ENCODE measurements at places on chromosomes 1 and 21.

DNA sequence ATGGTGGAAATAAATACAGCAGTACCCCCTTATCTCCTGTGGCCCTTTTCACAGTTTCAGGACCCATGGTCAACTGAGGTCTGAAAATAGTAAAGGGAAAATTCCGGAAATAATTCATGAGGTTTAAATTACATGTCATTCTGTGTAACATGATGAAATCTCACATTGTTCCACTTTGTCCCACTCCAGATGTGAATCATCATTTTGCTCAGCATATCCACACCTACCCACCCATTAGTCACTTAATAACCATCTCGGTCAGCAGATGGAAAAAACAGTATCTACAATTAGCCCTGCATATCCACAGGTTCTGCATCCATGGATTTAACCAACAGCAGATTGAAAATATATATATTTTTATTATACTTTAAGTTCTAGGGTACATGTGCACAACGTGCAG, 86.9 kb upstream of the GORAB start:
- no peak for DNase-seq

DNA sequence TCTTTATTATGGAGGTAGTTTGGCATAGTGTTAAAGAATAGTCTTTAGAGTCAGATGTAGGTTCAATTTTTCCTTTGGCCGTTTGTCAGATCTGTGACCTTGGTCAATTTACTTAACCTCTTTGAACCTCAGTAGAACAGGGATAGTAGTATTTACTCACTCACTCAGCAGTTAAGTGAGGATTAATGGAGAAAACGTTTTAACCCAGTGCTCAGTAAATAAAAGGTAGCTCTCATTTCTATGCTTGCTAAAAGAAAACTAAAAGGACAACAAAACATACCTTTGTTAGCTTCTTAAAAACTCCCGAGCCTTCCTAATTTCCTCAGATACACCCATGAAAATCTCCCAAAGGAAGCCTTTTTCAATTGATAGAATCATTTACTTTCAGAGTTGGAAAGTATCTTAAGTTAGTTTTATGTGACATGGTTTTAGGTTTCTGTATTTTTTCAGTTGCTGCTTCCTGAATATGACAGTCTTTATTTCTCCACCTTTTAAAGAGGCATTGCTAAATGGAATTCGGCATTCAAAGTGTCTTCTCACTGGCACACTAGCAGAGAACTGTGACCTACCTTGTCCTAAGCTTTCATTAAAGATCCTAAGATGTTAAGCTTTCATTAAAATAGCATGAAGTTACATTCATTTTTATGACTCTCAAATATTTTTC, 7.8 kb downstream of the ABCD3 start:
- no peak for DNase-seq

DNA sequence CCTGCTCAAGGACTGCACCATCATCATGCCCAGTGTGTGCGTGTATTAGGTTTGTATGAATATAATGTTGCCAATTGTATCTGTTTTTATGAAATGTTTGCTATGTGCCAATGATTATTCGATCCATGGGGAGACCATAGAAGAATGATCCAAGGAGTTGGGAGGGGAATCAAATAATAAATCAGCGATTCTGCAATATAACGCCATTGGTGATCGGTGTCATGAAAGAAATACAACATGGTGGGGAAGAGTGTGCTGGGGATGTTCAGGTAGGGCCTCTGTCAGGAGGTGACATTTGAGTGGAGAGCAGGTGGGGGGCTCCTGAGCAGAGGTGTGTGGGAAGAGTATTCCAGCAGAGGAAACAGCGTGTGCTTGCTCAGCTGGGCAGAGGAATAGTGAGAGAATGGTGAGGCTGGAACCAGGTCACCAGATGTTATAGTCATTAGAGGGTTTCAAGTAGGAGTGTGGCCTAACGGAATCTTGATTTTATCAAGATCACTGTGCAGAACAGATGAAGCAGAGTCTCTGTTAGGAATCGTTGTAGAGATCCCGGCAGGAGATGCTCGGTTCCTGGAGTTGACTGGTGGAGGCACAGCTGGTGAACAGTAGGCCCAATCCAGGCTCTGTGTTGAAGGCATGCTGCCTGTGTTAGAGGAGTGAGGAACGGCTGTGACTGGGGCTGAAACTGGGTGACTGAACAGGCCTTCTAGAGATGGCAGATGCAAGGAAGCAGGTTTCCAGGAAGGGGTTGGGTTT, 2.9 kb upstream of the ZNF496 start:
- no peak for DNase-seq

- no peak for DNase-seq
Observed at GRCh38 chr1:226624526-226624925, 76.0 kb downstream of the STUM start.

DNA sequence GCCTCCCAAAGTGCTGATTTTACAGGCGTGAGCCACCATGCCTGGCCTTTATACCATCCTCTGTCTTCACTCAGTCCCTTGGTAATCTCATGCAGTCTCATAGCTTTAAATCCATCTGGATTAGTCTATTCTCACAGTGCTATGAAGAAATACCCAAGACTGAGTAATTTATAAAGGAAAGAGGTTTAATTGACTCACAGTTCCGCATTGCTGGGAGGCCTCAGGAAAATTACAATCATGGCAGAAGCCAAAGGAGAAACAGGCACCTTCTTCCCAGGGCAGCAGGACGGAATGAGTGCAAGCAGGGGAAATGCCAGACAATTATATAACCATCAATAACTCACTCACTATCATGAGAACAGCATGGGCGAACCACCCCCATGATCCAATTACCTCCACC, 49.1 kb upstream of the CPLANE2 start:
- no peak for DNase-seq

DNA sequence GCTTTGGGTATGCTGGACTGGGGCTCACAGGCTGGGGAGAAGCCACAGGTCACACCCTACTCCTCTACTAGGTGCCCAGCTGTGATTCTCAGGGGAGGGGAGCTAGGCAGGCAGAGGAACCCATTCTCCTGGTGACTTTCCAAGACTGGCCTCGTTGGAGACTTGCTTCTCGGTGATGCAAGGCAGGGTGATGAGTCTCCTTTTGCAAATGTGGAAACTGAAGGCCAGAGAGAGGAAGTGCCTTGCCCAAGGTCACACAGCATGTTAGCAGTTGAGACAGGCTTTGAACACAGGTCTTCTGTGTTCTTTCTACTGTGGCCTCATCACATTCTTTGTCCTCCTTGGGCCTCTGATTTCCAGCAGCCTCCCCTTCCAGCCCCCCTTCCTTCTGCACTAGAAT, 20.5 kb upstream of the C1QA start:
- DNase-seq: no peak

- no peak for DNase-seq
Observed at GRCh38 chr1:3942416-3943122, 42.5 kb upstream of the C1orf174 start.

- DNase-seq: no peak
Observed at GRCh38 chr1:232873931-232874330, 68.7 kb downstream of the MAP10 start.

DNA sequence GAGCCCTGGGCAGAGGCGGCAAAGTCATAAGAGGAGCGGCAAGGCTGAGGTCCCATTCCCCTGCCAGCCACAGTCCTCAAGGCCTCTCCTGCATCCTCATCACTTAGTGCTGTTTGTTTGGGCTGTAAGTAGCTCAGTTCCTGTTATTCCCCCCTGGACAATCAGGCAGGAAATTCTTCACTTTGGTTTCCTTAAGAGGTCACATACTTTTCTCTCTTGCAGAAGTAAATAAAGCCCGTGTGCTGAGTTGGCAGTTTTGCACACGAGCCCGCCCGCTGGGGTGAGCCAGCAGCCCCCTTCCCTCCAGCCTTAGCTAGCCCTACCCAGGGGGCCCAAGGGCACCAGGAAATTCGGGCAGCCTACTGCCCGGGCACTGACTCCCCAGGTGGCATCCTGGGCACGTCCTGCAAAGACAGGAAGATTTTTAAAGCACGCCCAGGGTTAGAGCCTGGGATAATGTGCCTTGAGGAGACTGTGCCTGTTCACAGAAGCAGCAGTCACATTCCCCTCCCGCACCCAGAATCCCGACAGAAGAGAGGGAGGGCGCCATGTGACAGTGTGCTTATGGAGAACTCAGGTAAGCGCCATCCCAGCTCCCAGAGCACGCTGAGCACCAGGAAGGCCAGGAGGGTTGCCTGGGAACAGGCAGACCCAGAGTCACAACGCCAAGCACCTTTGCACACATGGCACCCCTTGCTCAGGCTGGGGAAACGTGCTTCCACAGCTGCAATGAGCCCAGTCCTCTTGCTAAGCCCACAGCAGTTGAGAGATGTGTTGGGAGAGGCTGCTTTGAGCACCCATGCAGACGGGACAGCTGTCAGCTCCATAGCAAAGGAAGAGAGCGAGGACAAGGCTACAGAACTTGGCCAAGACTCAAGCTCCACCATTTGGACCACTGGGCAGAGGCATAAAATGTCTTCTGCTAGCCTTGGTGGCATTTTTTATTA, 144.5 kb upstream of the TMEM51 start:
- DNase-seq: no peak

DNA sequence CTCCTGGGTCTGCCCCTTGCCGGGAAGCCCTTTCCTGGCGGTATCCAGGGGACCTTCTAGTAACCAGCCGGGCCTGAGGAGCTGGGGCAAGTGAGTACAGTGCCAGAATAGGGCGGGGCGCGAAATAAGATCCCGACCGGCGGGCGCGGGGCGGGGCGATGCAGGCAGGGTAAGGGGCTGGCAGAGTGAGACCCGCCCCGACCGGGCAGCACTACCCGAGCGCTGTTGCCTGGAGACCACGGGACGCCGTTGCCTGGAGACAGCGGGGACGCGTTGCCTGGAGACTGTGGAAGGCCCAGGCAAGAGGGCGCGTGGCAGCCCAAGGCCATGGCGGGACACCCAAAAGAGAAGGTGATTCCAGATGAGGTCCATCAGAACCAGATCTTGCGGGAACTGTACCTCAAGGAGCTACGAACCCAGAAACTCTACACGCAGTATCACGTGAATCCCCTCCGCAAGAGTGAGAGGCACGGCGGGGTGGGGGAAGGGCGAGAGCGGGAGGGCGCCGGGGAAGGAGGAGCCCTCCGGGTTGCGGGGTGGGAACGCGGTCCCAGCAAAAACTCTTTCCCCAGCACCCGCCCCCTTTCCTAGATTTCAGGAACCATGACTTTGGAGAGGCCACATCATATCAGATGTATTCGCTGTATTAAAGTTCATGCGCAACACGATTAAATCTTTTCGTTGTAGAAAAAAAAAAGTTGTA, 24.3 kb downstream of the EBNA1BP2 start:
- no peak for DNase-seq

GRCh38 chr21:43608225-43608624, 51.1 kb downstream of the HSF2BP start:
- no peak for DNase-seq

GRCh38 chr1:150985179-150985825, 3.2 kb downstream of the ANXA9 start:
- no peak for DNase-seq

- no peak for DNase-seq
Observed at GRCh38 chr1:246153796-246154212, 353.3 kb downstream of the SMYD3 start.

- no peak for DNase-seq
Observed at GRCh38 chr1:174726167-174726879, 273.4 kb upstream of the CACYBP start.

GRCh38 chr21:44399955-44400790, 46.8 kb downstream of the TRPM2 start:
- DNase-seq: no peak

- DNase-seq: no peak
Observed at GRCh38 chr1:201119206-201120197, 7.3 kb upstream of the CACNA1S start.

DNA sequence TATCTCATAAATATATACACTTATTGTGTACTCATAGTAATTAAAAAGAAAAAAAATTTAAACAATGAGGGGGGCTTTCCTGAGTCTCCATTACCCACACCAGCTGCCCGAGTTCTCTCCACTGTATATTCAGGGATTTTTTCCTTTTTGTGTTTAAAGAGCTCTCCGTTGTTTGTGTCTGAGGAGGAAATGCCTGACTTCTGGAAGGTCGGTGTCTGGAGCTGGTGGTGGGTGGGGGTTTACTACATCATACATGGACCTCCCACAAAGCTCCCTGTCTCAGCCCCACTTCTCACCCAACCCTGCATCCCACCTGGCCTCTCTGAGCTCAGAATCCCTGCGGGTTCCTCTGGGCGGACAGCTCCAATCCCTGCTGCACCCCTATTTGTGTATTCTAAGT, 64.1 kb upstream of the ETV3 start:
- DNase-seq: no peak

GRCh38 chr1:33927721-33928120, 63.8 kb downstream of the HMGB4 start:
- DNase-seq: no peak

GRCh38 chr1:153962088-153963029, 978 bp downstream of the SLC39A1 start:
- DNase-seq: no peak

DNA sequence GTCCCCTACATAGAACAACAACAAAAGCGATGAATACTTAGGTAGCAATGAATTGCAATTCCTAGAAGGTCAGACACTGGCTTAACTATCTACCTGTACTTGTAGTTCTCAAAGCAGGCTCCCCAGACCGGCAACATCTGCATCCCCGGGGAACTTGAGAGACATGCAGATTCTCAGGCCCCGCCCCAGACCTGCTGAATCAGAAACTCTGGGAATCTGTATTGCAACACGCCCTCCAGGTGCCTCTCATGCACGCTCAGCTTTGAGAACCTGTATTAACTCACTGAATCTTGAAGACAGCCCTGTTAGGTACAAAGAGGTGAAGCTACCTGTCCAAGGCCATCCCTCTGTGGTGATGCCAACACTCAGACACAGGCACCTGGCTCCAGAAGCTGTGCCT, 128.1 kb downstream of the KAZN start:
- no peak for DNase-seq

DNA sequence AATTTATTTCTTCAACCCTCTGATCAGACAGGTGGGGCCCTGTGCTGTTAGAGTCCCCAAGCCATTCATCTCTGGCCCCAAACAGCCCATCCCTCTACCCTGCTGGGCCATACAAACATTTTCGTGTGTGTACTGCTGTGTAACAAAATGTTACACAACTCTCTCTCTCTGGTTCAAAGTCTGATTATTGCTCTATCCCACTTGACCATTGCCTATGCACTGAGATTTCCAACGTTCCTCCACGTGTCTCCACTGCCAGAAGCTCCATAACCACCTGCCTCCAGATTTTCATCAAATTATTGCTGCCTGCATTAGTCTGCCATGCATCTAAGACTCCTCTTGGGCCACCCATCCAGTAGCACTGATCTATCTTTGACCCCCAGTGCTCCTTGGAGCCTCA, 104.8 kb downstream of the ELAVL4 start:
- DNase-seq: no peak

- DNase-seq: no peak
Observed at GRCh38 chr21:40166291-40166843, 299.1 kb downstream of the PCP4 start.
